ENCODE measurements at places on chromosomes 12 and 14.

DNA sequence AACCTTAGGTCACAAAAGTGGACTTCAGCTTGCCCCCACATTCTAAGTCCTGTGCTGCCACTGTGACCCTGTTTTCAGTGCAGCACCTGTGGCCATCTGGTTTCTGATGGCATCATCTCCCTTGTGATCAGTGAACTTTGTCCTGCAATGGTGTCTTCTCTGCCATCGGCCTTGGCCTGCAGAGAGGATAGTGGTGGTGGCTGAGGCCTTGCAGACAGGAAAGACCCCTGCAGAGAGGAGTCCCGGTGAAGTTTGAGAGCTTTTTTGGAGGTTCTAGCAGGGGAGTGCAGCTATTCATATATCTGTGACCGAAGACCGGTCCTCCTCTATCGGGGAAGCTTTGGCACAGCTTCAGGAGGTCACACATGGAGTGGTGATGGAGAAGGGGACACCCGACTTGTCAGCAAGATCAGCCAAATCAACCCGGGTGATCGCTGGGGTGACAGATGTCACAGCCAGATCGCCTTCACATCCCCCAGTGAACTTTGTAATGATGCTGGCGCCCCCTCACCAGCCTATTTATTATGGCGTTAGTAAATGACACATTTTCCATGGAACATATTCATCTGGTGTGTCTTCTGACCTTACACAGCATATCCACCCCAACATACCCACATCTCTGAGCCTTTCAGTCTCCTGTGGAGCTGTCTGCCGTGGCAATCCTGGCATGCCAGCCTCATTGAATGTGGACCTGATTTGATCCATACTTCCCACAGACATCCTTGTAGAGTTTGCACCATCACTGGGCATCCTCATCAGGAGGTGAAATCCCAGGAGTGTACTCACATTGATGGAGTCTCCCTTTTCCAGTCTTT, 136.1 kb downstream of the PAPOLA start:
- DNase-seq: no peak

GRCh38 chr12:70467918-70468733, 102.0 kb downstream of the KCNMB4 start:
- no peak for DNase-seq

- DNase-seq: no peak
These were observed 2.9 kb downstream of the HOXC10 start for GRCh38 chr12:53987787-53988230.

DNA sequence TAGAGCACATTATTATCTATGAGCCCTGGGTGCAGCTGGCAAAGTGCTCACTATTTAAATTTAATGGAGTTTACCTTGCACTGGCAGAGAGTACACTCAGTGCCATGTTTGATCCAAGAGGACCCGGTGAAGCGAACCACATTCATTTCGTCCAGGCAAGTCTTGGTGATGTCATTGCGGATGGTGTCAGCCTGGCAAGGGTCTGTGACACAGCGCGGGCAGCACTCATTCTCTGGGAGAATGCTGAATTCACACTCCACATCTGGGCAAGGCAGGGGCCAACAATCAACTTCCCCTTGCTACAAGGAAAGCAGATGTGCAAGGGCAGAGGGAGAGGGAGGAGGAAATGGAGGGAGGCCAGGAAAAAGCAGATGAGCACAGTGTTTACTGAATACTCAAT, 356.2 kb downstream of the NELL2 start:
- DNase-seq: no peak

Measured in CD4-positive, alpha-beta T cell treated with Interleukin-17A for 4 hours (primary cell).